Epithelial cell of proximal tubule (primary cell): ENCODE measurements at places on chromosomes 1 and 21. TPM values are rescaled to one million over a fixed set of nuclear protein-coding genes. Genes with fewer than 3 reads are reported as not detected.

CD1E gene
- total RNA-seq = not detected in 2 replicates

RIPPLY3 gene
- 4.7 and 5.1 TPM in 2 replicates for total RNA-seq

S100A14 gene
- total RNA-seq = 11.2 and 43.8 TPM in 2 replicates

GJB5 gene
- total RNA-seq = 0.51 TPM in 1 of 2 replicates, not detected in the other

CD48 gene
- total RNA-seq = not detected in 2 replicates

LCE3D gene
- total RNA-seq = not detected in 2 replicates

ERVH48-1 gene
- total RNA-seq = not detected in 2 replicates

HSD3B2 gene
- not detected in 2 replicates for total RNA-seq

SPATA46 gene
- total RNA-seq = not detected in 2 replicates

RBM15 gene
- total RNA-seq = 19.9 and 24.2 TPM in 2 replicates

ADAMTS4 gene
- under 0.01 TPM in 1 of 2 replicates, not detected in the other for total RNA-seq

SHISAL2A gene
- 0.17 TPM in 1 of 2 replicates, not detected in the other for total RNA-seq

FMO2 gene
- total RNA-seq = not detected in 2 replicates

TNN gene
- total RNA-seq = not detected in 2 replicates

FOXO6 gene
- 0.52 and 0.72 TPM in 2 replicates for total RNA-seq
